ENCODE measurements at places on chromosomes 11 and 22.

DNA sequence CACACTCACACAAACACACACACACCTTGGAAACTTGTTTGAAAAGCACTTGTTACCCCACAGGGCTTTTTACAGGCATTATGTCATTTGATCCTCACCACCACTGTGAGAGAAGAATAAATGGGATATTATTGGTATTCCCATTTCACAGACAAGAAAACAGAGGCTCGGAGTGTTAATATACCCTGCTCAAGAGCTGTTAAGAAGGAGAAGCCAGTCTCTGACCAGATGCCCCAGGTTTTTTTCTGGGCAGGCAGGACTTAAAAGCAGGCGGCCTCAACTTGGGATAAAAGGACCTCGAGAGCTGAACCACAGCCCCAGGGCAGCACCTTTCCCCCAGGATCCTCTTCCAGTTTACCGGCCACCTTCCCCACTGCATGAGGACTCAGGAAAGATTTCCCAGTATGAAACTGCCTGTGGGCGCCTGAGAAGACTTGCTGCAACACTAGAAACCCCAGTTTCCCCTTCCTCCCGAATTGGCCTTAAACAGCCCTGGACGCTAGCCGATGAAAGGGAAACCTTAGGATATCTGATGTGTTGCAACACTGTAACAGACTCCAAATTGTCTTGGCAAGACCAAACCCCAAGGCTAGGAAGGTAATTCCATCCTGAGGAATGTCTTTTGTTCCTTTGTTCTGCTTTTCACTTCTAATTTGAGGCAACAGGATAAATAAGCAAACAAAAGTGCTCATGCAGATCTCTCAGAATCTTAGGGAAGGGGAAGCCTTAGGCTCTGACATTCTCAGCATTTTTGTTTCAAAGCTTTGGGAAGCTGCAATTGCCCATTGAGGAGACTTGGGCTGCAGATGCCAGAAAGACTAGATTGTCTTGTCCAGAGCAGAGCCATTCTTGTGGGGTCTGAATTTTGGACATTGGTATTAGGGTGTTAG, 173.5 kb downstream of the TRIM29 start:
- DNase-seq = no peak

GRCh38 chr22:41367039-41367679, 14.6 kb upstream of the TEF start:
- DNase-seq = no peak

GRCh38 chr22:36807627-36808026, 9.2 kb downstream of the PVALB start:
- DNase-seq = no peak

DNA sequence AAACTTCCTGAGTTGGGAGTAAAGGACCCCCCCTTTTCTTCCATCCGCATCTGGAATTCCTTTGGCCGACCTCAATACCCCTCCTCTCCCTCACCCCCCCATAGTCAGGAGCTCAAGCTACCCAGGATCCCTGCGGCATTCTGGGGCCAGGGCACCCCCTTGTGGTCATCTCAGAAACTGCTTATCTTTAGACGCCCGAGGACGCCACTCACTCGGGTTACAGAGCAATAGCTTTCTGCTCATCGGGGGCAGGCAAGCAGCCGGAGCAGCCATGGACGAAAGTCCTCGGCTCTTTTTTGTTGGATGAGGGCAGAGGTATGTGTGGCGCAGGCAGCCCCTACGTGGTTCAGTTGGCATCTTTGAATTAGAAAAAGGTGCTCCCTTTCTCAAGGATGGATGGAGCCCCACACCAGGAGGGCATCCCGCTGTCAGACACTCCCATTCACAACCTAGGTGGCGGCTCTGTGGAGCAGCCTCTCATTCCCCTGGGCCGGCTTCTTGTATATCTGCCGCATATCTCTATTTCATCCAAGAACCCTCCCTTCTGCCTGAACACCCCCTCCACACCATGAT, 2.3 kb downstream of the C1QTNF5 start:
- peak; percentile 69 for DNase-seq

DNA sequence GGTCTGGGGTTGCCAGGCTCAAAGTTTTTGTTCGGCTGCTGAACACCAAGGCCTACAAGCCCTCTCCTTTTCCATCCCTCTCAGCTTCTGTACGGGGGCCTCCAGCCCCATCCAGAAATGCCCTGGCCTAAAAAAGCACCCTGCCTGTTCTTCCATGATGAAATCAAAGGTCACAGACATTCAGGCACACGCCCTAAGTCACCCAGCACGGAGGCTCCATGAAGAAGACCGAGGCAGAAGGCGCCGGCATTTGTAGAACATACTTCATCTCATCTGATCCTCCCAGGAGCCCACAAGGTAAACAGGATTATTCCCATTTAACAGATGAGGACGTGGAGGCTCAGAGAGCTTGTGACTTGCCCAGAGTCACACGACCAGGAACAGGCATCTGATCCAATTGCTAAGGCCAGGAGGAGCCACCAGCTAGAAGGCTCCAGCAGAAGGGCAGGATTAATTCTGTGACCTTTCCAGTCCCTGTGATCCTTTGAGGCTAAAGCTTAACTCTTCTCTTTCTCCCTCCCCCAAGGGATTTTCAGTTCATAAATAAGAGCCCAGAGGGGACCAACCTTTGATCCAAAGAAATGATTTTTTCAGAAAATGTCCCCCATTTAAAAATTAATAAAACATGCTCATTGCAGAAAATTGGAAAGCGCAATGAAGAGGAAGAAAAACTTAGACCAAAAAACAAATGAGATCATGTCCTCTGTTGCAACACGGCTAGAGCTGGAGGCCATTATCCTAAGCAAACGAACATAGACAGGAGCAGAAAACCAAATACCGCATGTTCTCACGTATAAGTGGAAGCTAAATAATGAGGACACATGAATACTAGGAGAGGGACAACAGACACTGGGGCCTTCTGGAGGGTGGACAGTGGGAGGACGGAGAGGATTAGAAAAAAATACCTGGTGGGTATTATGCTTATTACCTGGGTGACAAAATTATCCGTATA, 38.7 kb downstream of the CYTH4 start:
- DNase-seq = no peak

GRCh38 chr22:36177160-36177559, 16.6 kb upstream of the APOL3 start:
- no peak for DNase-seq

GRCh38 chr11:30017445-30017895, 640 bp upstream of the KCNA4 start:
- no peak for DNase-seq

- no peak for DNase-seq
Measured at GRCh38 chr22:41952713-41953112, 763 bp downstream of the SMIM45 start.

GRCh38 chr11:126133901-126134300, 71.2 kb upstream of the CDON start:
- DNase-seq = no peak

DNA sequence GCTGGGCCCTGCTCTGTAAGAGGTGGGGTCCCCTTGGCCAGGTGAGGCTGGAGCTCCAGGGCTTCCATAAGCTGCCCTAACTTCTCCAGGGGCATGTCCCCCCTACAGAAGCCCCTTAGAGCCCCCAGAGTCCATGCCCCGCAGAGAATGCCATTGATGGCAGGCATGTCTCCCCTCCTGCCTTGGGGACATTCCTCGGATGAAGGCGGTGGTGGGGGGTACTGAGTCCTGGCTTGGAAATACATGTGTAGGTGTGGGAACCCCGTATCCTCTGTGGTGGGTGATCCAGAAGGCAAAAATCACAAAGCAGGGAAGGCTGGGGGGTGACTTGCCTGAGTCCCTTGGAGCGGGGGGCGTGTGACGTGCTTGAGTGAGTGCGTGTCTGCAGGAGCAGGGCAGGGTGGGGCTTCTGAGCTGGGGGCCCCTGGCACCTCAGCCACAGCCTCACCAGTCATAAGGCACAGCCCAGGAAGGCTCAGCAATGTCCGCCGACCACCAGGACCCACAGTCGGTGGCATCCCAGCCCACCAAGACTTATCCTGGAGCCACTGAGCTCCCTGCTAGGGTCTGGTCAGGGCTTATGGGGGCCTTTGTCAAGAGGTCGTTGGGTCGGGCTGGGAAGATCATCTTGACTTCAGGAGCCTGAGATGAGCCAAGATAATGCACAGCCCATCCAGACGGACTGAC, 69.8 kb upstream of the KCNQ1OT1 start:
- DNase-seq = no peak

DNA sequence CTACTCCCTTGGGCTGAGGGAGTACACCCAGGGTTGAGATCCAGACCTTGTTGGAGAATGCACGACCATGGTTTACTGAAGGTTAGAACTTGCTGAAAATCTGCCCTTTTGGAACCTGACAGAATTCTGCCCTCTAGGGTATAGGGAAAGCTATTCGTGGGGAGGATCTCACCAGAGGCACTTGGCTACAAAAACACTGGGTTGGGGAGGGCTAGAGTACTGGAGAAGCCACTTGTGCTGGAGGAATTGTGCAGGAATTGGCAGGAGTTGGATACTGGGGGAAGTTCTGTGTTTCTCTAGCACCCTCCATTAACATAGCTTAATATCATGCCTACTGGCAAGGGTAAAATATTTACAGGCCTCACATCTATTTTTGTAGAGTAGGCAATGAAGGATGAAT, 55.8 kb downstream of the PPME1 start:
- no peak for DNase-seq

- DNase-seq = no peak
Measured at GRCh38 chr11:17707830-17708229, 11.5 kb upstream of the MYOD1 start.

DNA sequence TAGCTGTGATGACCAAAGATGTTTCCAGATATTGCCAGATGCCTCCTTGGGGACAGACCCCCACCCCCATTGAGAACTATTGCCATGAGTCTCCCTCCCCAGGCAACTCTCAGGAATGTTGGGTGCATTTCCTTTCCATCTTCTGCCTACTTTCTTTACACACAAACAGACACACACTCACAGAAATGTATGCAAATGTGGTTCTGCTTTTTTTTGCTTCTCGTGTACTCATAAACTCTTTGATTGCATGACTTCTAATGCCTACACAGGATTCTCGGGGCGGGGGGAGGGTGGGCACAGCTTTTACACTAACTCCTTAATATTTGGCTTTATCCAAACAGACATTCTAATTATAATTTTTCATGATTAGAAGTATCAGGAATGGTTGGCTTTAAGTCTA, 53.3 kb upstream of the SUSD2 start:
- DNase-seq = no peak

- no peak for DNase-seq
Measured at GRCh38 chr11:14225666-14226065, 133.3 kb downstream of the RRAS2 start.

- DNase-seq = no peak
Measured at GRCh38 chr22:48581796-48582469, 1245.7 kb downstream of the BRD1 start.

GRCh38 chr11:75689863-75690609, 21.2 kb upstream of the MAP6 start:
- DNase-seq = no peak

GRCh38 chr11:76268498-76268897, 62.2 kb upstream of the WNT11 start:
- DNase-seq = no peak

DNA sequence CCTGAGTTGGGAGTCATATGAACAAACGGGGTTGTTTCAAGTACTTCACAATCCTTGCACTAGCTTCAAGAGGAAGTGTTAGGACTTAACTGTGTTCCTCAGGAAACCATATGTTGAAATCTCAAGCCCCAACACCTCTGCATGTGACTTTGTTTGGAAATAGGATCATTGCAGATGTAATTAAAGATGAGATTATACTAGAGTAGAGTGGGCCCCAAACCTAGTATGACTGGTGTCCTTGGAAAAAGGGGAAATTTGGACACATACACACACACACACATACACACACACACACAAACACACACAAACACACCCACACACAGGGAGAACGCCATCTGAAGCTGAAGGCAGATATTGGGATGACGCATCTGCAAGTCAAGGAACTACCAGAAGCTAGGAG, 6.4 kb upstream of the CEP295 start:
- DNase-seq = peak; percentile 5

GRCh38 chr11:33347490-33348125, 90.4 kb downstream of the HIPK3 start:
- DNase-seq = no peak

DNA sequence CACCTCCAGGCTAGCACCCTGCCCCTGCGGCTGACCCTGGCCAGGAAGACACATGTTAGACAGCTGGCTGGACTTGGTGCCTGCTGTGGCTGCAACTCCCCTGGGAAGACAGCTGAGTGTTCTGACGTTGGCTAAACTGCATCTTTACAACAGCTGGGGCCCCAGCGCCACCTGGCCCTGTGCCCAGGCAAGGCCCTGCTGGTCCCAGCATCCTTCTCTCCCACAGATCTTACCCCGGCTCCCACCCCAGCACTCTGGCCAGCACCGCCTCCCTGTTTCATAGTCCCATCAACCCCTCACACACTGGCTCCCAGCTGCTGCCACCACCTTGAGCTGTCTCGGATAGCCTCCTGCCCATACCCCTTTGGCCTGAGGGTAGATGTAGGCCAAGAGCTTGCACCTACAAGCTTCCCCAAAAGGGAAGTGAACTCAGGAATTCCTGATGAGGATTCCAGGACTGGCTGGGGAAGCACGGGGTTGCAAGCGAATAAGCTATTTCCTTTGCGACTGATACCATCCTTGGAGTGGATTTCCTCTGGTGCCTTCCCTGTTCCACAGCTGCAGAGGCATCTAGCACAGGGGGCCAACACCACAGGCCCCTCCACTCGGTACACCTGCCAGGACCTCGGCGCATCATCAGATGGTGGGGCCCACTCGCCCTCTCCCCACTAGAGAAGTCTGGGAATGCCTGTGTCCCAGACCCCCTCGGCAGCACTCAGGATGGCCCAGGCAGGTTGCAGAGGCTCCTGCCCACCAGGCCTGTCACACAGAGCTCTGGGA, 28.5 kb downstream of the RSPH14 start:
- DNase-seq = no peak

- no peak for DNase-seq
Measured at GRCh38 chr11:64419818-64420485, 61.0 kb downstream of the RPS6KA4 start.

DNA sequence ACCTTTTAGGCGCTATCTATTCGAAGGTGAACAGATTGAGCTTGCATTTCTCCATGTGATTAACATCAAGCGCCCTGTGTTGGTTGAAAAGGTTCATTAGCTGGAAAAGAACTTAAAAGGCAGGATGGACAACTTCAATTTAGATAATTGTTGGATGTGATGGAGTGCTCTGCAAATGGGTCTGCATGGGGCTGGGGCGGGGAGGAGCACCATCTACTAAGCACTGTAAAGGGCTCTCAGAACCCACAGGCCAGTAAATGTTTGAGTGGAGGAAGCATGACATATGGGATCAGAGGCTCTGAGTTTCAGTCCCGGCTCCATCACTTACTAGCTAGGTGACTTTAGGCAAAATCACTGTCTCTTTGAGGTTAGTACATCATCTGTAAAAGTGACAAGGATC, 28.2 kb downstream of the ARL14EP start:
- DNase-seq = no peak

GRCh38 chr11:111305876-111306275, 7.5 kb downstream of the POU2AF3 start:
- no peak for DNase-seq

GRCh38 chr11:78030429-78031325, 7.6 kb upstream of the KCTD14 start:
- peak; percentile 19 for DNase-seq

- DNase-seq = peak; percentile 77
Measured at GRCh38 chr11:64226507-64227051, 505 bp downstream of the NUDT22 start.
